NCI-H748 treated with DMSO at 0.1 percent for 48 hours (cell line): ENCODE measurements at places on chromosomes 2 and 18.

- DNase-seq: no peak
Observed at GRCh38 chr2:142052220-142052863, 78.5 kb downstream of the LRP1B start.

- DNase-seq: no peak
Observed at GRCh38 chr2:71922499-71923142, 225.0 kb downstream of the CYP26B1 start.

- DNase-seq: no peak
Observed at GRCh38 chr2:119221609-119222008, 2.0 kb upstream of the STEAP3 start.

GRCh38 chr2:233925402-233925801, 8.2 kb downstream of the TRPM8 start:
- no peak for DNase-seq

GRCh38 chr18:24840051-24840450, 379.6 kb downstream of the HRH4 start:
- no peak for DNase-seq

DNA sequence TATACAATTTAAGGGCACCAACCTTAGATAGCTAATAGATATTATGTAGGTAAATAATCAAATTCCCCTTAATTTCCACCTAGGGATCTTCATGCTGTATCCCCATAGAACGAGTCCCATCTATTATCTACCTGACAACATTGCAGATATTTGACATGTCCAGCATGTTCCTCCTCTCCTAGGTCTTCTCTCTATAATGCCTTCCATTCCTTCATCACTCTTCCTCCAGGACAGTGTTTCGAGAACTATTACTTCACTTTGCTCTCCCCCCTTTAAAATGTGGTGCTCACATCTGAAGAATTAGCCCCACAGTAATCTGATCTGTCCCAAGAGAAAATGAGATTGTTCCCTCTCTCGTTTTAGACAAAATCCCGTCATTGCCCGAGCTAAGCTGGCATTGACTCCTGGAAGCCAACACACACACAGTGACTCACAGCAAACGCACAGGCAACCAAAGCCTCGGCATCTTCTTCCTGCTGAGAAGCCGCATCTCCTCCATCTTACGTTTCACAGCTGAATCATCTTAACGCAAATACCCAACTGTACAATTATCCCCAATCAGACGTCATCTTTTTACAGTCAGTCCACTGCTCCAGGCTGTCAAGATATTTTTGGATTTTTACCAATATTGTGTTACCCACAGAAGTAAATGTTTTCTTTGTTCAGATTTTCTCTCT, 162.9 kb upstream of the AGAP1 start:
- no peak for DNase-seq
